ENCODE measurements at places on chromosomes 3 and 15.
A peak's percentile ranks its signal among the peaks of the same experiment; 100 is the strongest.

DNA sequence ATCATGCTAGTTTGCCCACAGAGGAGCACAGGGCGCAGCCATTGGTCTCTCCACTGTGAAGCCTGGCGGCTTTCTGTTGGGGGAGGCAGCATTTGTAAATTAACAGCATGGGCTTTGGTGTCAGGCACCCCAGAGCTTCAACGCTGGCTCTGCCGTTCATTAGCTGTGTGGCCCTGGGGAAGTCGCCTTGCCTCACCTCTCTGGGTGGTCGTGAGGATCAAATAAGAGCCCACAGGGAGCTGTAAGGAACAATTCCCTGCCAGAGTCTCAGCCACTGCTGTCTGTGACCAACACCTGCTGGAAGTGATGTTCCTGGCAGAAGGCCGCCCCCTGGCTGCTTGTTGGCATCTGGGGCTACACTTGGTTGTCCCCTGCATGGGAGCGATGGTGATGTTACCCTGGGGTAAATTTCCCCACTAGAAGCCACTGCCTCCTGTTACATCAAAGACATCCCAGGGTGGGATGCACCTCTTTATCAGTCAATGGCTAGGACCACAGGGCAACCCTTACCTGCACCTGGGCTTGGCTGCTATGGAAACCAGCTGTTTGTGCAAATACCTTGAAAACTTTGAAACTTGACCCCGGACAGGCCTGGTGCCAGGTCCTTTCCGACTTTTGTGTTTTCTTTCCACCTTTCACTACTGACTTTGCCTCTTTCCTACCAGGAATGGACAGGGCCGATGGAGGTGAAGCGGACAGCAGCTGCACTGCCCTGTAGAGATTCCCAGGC is 36.9 kb downstream of the DNASE1L3 start:
- DNase-seq: no peak

GRCh38 chr3:158701420-158702065 is 29.1 kb upstream of the LXN start:
- no peak for DNase-seq

- DNase-seq: no peak
Measured at GRCh38 chr15:36818260-36818659, 238.8 kb downstream of the CDIN1 start.

DNA sequence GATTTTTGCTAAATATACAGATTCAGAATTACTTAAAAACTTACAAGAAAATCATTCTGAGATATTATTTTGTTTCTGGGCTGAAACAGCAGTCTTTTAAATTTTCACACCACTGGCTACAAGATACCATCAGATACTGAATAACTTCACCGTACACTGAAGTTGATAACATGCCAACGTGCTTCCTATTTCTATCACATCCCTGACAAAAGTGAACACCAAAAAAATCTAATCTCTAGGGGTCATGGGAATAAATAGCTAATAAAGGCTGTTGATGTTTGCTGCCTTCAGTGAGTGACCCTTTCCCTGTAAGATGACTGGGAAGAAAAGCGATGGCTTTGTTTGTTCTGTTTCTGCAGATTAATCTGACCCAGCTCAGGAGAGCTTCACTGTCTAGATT is 120.5 kb downstream of the DUT start:
- no peak for DNase-seq

DNA sequence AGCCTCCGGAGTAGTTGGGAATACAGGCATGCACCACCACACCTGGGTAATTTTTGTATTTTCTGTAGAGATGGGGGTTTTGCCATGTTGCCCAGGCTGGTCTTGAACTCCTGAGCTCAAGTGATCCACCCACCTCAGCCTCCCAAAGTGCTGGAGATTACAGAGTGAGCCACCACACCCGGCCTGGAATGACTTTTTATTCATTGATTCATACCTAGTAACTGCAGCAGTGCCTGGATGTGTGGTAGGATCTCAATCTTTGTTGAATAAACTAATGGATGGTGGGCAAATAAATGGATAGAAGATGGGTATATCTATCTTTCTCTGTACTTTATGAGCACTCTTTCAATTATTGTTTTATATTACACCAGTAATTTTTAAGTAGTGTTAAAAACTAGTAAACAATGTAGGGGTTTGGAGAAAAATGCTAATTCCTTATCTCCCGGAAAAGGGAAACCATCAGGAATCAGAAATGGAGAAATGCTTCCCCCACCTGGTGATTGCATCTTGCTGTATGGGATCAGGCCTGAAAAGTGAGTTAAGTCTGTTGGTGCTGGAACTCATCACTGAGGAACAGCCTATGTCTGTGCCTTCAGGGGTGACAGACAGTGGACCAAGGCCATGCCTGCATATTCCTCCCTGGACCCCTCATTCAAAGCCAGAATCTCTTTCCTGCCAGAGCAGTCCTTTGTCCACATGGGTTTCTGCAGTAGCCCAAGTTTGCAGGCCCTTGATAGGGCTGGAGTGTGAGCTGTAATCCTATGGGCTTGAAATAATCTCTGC is 161.0 kb upstream of the CTDSPL start:
- DNase-seq: no peak

DNA sequence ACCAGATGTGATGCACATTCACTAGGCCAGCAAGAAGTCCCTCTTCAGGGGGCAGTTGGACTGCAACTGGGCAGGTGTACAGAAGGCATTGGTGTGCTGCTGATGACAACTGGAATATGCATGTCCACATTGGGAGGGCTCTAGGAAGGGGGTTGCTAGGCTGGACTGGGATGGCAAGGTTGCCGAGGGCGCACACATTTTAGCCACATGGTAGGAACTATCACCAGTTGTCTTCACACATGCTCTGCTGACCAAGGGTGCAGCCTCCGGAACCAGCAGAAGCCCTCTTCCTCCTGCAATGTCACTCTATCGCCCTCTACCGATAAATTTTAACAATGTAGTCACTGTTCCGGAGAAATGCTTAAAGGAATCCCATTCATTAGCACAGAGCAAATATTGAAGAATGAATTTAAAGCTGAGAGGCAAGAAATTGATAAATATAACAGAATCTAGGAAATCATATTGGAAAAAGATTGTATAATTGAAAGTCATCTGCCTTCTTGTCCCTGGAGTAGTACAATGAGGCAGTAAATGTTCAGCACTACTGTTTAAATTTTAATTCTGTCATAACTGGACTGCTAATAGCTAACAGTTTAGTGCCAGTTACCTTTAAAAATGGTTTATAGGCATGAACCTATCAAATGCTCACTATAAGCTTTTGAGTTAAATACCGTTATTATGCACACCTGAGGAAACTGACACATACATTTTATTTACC is 22.6 kb upstream of the LYSMD4 start:
- DNase-seq: peak; percentile 23

GRCh38 chr3:186216900-186217819 is 108.3 kb upstream of the ETV5 start:
- no peak for DNase-seq
